Activated naive CD8-positive, alpha-beta T cell treated with anti-CD3 and anti-CD28 coated beads, Interleukin-2, amount 50 U/mL, for 24 hours (primary cell): ENCODE measurements at places on chromosomes 13 and 19.

DNA sequence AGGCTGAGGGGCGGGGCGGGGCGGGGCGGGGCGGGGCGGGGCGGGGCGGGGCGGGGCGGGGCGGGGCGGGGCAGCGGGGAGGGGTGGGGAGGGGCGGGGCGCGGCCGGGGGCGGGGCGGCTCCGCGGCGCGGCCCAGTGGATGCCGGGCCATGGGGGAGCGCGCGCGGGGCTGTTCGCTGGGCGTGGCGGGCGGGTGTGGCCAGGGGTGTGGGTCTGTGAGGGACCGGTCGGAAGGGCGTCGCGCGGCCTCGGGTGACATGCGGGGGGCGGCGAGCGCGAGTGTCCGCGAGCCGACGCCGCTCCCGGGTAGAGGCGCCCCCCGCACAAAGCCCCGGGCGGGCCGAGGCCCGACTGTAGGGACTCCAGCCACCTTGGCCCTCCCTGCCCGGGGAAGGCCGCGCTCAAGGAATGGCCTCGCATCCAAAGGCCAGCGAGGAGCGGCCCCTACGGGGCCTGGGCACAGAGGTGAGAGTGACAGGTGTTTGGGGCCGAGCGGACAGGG, at the start of gene ZFP28:
Gene ZFP28 (plus strand): TSS at position 188 of the 503 bp plus-strand sequence. CDS start 71 bp downstream, at position 259.
- peak within 1 kb of the TSS; percentile 91 for H3K27ac ChIP-seq
- H3K27me3 ChIP-seq: no peaks in the 10 kb centered on the region
- H3K36me3 ChIP-seq: peaks cover 66% of the 10 kb centered on the region
- H3K4me1 ChIP-seq: peaks cover 18% of the 10 kb centered on the region

DNA sequence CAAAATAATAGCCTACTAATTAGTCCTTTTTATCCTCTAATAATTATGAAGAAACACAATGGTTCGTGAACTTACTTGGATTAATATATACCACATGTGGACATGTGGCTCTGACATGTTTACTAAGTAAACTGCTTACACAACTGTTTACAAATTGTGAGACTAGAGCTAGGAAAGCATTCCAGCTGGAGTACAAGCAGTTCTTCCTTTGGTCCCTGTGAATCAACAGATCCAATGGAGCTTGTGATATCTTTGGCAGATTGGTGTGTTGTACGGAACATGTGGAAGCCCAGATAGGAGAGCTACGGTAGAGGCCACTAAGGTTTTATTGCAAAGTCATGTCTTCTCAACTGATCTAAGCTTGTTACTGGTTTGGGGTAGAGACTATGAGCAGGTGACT, 145.5 kb upstream of the SPRY2 start:
- no peak overlapping the region for H3K27ac ChIP-seq
- H3K36me3 ChIP-seq: no peaks in the 10 kb centered on the region
- H3K27me3 ChIP-seq: no peaks in the 10 kb centered on the region
- no peak overlapping the region for H3K4me3 ChIP-seq
- no peaks in the 10 kb centered on the region for H3K4me1 ChIP-seq

GRCh38 chr13:19178901-19179593, 2.6 kb downstream of the TUBA3C start:
- no peaks in the 10 kb centered on the region for H3K27me3 ChIP-seq
- no peaks in the 10 kb centered on the region for H3K4me1 ChIP-seq
- H3K36me3 ChIP-seq: no peaks in the 10 kb centered on the region
- no peak for DNase-seq
- no peak overlapping the region for H3K4me3 ChIP-seq

GRCh38 chr19:46862974-46863632, 2.3 kb downstream of the ARHGAP35 start:
- peaks cover 26% of the 10 kb centered on the region for H3K4me1 ChIP-seq
- DNase-seq: no peak
- peaks cover 8% of the 10 kb centered on the region for H3K36me3 ChIP-seq
- no peak overlapping the region for H3K4me3 ChIP-seq

- H3K4me3 ChIP-seq: no peak overlapping the region
- H3K27ac ChIP-seq: no peak overlapping the region
- peaks cover 63% of the 10 kb centered on the region for H3K27me3 ChIP-seq
- DNase-seq: no peak
Observed at GRCh38 chr13:23570921-23571315, 706 bp downstream of the TNFRSF19 start.

DNA sequence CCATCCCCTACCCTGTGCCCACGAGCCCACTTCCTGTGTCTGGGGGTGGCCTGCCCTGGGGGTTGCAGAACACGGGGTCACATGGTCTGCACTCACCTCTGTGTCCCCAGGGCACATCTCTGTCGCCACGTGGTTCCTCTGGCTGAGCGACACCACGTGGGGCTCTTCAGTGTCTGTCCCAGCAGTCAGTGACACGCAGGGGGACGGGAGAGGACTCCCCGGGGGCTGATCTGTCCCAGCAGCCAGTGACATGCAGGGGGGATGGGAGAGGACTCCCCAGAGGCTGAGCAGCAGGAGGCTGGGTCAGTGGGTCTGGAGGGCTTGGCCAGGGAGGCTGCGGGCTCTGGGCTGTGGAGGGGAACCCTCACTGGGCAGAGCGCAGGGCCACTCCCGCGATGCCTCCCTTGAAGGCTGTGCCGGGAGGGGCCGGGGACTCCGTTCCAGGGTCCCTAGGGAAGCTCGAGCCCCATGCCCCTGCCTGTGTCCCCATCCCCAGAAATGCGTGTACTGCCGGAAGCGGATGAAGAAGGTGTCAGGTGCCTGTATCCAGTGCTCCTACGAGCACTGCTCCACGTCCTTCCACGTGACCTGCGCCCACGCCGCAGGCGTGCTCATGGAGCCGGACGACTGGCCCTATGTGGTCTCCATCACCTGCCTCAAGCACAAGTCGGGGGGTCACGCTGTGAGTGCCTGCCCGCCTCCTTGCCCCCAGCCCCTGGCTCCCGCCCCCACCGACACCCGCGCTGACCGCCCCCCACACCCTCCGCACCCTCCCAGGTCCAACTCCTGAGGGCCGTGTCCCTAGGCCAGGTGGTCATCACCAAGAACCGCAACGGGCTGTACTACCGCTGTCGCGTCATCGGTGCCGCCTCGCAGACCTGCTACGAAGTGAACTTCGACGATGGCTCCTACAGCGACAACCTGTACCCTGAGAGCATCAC, 174.8 kb downstream of the KDM4B start:
- no peak overlapping the region for H3K4me3 ChIP-seq
- H3K36me3 ChIP-seq: peaks cover 19% of the 10 kb centered on the region
- DNase-seq: no peak
- peaks cover 3% of the 10 kb centered on the region for H3K27me3 ChIP-seq
- H3K27ac ChIP-seq: peak overlapping the region; percentile 92

DNA sequence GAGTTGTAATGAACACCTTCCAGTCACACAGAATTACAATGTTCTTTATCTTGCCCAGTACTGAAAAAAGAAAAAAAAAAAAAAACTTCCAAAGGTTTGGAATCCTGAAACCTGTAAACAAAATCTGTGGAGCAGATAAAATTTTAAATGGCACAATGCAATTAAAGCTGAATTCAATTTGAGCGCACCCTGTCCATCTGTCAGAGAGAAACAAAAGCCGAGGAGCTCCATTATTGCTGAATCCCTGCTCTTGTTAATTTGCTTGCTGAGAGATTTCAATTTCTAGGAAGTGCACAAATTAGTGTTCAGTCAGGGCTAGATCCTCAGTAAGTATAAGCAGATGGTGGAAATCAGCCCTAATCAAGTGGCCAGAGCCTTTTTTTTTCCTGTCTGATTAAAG, 65.2 kb downstream of the DACH1 start:
- no peak overlapping the region for H3K27ac ChIP-seq
- no peaks in the 10 kb centered on the region for H3K4me1 ChIP-seq
- H3K36me3 ChIP-seq: no peaks in the 10 kb centered on the region
